ENCODE measurements at places on chromosomes 13 and 19.

DNA sequence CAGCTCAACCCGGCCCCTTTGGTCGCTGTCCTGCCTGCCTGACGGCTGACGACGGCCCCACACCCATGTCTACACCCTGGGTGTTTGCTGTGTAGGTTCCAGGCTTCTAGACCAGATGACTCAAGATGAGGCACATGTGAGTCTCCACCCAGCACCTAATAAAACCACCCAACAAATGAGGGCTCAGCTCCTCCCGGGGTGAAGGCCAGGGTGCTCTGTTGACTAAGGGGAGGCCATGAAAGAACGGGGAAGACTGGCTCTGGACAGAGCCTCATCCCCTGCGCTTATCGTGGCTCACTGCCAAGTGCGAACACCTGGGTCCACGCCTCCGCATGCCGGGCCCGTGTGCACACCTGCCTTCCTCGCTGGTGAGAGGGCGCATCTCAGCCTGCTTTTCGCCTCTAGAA, 39.6 kb downstream of the COL4A2 start:
- DNase-seq, result peak; percentile 66

- DNase-seq, result no peak
These were observed 7.1 kb upstream of the ACTN4 start for GRCh38 chr19:38640368-38640767.

- DNase-seq, result no peak
These were observed 21.1 kb downstream of the LATS2 start for GRCh38 chr13:21040120-21040826.

- DNase-seq, result no peak
These were observed 52.1 kb downstream of the SERTM1 start for GRCh38 chr13:36725936-36726335.

DNA sequence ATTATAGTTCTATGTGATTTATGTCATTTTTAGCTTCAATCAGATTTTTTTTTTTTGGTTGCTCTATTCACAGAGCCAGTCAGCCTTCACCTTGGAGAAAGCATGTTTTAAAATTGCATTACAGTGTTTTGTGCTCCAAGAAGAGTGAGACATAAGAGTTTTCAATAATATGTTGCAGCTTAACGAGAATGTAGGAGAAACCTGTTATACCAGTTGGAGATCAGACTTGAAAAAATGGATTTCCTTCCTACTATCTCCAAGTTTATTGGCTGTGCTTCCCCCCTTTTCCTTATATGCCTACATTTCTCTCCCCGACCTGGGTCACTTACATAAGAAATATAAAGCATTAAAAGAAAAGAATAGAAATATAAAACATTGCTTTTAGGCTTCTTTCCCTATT, 123.9 kb upstream of the ARGLU1 start:
- no peak for DNase-seq

- no peak for DNase-seq
These were observed 421 bp upstream of the KLF5 start for GRCh38 chr13:73058432-73058735.

GRCh38 chr13:99157046-99157445, 43.6 kb upstream of the UBAC2 start:
- no peak for DNase-seq

GRCh38 chr13:54953786-54954185, 1925.2 kb downstream of the OLFM4 start:
- DNase-seq, result no peak

DNA sequence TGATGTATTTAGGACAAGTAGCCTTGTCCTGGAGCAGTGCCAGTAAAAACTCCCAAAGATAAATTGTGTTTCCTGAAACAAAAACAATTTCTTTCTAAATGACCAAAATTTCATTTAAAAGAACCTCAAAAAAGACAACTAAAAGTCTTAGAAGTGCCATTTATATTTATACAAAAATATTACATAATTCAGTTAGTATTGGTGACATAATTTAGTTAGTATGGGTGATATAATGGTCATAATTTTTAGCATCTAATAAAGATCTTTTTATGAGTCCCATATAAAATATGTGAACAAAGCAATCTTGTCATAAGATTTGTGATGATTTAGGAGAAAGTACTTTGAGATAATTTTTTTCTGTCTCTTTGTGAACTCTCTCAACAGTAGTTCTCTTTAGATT, 76.0 kb downstream of the ELF1 start:
- DNase-seq, result no peak

DNA sequence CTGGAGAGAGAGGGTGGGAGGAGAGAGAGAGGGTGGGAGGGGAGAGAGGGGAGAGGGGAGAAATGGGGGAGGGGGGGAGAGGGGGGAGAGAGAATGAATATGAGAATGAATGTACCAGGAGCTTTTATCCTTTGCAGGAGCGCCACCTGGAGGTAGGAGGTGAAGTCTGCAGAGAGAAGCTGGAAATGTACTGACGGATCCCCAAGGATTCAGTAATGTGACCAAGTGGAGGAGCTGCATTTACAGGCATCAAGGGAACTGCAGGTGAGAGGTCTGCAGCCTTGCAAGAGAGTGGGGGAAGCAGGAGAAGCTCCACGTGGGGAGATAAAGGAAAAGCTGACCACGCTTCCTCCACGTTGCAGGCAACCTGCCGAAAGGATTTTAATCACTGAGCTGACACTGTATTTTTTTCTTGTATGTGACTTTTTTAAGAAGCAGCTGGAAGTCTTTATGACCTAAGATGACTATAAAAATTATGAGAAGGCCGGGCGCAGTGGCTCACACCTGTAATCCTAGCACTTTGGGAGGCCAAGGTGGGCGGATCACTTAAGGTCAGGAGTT, 33.7 kb downstream of the VSTM1 start:
- peak; percentile 80 for DNase-seq

- DNase-seq, result peak; percentile 39
These were observed 31.3 kb upstream of the ISYNA1 start for GRCh38 chr19:18469069-18469846.

- peak; percentile 50 for DNase-seq
These were observed 27.0 kb downstream of the SAE1 start for GRCh38 chr19:47157431-47158321.
